CD4-positive, alpha-beta T cell treated with Interleukin-17A for 1 hour (primary cell): ENCODE measurements at places on chromosomes 11 and 22.

DNA sequence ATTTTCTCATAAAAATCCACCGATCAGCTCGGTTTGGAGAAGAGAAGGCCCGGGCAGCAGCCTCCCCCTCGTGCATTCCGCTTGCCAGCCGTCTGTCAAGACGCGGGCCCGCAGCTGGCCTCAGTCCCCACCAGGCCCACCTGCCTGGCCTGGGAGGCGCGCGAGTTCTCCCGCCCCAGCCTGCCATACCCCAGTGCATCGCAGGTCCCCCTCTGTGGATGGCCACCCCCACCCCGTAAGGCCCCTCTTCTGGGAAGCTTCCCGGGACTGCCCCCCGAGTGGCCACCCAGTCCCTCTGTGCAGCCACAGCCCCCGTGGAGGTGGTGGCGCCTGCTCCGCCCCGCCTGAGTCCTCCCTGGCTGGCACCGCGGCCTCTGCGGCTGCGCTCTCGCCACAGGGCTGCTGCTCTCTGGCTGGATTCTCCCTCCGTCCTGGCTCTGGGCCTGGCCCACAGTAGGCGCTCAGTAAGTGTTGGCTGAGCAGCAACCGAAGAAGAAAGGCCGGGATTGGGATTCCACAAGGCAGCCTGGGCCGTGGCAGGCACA lies 74.0 kb upstream of the TCF20 start:
- DNase-seq, result no peak

DNA sequence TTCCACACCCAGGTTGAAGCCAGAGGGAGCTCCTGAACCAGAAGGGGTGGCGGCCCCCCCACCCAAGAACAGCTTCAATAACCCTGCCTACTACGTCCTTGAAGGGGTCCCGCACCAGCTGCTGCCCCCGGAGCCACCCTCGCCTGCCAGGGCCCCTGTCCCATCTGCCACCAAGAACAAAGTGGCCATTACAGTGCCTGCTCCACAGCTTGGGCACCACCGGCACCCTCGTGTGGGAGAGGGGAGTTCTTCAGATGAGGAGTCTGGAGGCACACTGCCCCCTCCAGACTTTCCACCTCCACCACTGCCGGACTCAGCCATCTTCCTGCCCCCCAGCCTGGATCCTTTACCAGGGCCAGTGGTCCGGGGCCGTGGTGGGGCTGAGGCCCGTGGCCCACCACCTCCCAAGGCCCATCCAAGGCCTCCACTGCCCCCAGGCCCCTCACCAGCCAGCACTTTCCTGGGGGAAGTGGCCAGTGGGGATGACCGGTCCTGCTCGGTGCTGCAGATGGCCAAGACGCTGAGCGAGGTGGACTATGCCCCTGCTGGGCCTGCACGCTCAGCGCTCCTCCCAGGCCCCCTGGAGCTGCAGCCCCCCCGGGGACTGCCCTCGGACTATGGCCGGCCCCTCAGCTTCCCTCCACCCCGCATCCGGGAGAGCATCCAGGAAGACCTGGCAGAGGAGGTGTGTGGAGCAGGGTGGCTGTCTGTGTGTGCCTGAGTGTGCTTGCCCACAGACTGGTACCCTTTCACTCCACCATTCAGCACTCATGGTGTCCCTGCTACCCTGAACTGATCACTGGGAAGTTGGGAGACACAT lies 6.7 kb downstream of the PHOX2A start:
- DNase-seq, result no peak

- no peak for DNase-seq
Observed at GRCh38 chr11:86591631-86592030, 80.8 kb downstream of the ME3 start.

DNA sequence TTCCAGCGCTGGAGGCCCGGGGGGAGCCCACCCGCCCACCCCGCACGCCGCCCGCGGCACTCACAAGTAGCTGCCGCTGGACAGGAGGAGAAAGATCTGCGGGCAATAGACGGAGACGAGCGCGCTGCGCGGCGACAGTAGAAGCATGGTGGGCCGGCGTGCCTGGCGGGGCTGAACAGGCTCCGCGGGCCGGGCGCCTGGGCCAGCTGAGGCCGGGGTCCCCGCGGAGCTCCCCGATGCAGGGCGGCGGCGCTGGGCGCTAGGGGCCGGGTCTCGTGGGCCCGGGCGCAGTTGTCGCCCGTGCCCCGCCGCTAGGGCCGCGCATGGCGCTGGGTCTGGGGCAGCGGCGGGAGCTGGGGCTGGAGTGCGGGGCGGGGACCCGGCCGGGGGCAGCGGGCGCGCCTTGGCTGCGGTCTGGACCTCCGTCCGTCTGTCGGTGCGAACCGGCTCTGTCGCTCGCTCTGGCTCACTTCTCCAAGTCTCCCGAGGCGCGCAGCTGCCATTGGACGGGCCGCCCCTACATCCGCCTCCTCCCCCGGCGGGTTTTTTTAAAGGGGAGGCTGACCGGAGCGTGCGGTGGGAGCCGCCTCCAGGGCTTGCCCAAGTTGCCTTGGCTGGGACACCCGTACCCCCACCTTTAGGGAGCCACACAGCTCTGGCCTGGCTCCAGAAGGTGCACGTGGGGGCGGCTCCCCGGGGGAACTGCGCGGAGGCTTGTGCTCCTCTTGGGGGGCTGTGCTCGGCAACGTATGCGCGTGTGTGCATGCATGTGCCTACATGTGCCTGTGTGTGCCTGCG lies 4.7 kb downstream of the WNT7B start:
- no peak for DNase-seq

GRCh38 chr22:22824340-22825212 lies 63.0 kb upstream of the IGLL5 start:
- DNase-seq, result no peak

DNA sequence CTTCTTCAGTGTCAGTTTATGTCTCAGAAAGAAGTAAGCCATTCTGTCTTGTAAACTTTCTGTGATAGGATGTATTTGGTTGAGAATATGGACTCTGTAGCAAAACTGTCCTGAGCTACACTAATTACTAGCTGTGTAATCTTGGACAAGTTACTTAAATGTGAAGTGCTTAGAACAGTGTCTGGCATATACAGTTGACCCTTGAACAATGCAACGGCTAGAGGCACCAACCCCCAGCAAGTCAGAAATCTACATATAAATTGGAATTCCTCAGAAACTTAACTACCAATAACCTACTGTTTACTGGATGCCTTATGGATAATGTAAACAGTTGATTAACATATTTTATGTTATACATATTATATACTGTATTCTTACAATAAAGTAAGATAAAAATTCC lies 68.7 kb upstream of the GRK2 start:
- no peak for DNase-seq

DNA sequence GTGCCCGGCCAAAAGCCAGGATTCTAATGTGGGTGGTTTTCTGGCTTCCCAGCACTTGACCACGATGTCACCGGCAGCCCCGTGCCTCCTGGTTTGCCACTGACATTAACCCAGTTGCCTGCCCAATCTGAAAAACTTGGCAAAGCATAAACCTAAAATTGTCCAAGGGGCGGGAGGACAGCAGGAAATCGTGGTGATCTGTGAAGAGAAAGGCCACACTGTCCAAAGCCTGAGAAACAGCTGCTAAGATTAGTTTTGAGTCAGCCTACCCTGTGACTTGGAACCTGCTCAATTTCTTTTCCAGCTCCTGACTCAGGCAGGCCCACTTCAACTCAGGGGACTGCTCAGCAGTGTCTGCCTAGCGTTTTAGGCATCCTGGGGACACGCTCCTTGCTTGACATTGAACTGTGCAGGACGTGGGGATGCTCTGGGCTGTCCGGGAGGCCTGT lies 8.2 kb upstream of the F2 start:
- DNase-seq, result no peak

GRCh38 chr11:30377347-30377746 lies 54.4 kb downstream of the ARL14EP start:
- no peak for DNase-seq

GRCh38 chr11:94457118-94458029 lies 36.3 kb downstream of the MRE11 start:
- DNase-seq, result no peak

- no peak for DNase-seq
Observed at GRCh38 chr11:13009921-13010748, 1.0 kb downstream of the RASSF10 start.

- no peak for DNase-seq
Observed at GRCh38 chr22:19974935-19975706, 33.5 kb upstream of the TXNRD2 start.

DNA sequence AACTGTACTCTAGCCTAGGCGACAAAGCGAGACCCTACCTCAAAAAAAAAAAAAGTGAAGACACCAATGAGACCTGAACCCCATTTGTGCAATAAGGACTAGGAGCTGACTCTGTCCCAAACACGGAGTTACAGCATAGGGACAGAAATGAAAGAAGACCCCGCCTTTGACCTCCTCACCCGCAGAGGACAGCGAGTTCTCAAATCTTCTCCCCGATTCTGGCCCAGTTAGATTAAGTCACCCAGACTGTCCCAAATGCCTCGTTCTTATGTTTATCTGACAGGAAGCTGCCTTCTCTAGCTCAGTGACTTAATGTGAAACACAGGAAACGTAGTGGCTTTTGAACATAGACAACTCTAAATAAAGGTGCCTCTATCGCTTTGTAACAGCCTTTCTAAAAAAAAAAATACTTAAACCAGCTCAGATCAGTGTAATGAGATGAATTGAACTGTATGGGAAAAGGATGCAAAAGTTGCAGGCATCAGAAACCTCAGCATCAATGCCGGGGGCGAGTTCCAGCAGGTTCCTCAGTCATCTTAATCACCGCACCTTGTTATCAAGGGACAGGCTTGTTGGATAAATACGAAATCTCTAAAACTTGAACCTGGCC lies 10.6 kb downstream of the MYH9 start:
- peak; percentile 88 for DNase-seq

- no peak for DNase-seq
Observed at GRCh38 chr22:28223826-28224225, 304.8 kb upstream of the PITPNB start.

GRCh38 chr22:20102203-20102780 lies 13.6 kb upstream of the RANBP1 start:
- no peak for DNase-seq

DNA sequence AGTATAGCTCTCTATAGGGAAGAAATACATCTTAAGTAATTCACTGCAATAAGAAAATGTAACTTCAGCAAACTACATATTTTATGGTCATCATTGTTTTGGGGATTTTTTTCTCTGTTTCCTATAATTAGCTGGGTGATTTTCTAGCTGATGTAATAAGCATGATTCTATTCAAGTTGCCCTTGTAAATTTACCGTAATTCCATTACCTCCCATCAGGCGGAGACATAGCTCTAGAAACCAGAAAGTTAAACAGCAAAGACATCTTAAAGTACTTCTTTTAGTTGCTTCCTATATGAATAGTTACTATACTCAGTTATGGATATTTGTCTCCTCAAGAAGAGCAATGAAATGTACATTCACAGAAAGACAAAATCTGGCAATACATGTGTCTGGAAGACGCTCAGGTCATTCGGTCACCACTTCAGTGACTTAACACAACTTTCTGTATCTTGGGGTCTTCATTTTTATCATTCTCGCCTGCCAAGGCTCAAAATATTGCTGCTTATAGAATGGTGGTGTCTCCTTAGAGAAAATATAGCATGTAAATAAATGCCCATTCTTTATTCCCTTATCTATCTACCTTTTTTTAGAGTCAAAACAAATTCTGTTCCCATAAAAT lies 239.9 kb upstream of the ZC3H12C start:
- DNase-seq, result peak; percentile 8

- no peak for DNase-seq
Observed at GRCh38 chr22:23542933-23543332, 37.2 kb downstream of the IGLL1 start.

DNA sequence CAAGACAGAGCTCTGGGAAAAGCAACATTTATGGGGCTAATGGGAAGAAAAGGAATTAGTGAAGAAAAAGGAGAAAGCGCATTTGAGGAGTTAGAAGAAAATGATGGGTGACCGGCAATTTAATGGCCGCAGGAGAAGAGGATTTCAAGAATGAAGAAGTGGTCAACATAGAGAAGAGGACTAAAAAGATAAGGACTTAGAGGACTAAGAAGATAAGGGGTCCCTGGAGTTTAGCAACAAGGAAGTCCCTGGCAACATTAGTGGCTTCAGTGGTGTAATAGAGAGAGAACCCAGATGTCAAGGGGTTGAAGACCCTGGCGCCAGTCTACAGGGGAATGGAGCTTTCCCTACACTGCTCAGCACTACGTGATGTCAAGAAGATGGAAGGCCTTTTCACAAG lies 32.3 kb downstream of the WEE1 start:
- DNase-seq, result no peak

DNA sequence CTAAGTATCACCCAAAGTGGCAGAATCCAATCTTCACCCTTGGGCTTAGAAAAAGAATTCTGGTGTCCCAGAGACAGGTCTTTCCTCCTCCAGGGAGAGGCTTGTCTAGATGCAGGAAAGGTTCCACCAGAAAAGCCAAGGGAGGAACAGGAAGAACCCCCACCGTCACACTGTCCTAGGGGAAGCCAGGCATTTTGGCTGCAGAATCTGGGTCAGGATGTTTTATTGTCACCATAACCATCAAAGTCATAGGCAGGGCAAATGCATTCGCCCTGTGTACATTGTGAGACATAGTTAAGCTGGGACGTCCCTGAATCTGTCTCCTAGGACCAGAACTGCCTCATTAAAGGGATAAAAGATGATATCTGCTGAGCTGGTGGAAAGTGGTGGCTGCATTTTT lies 590.5 kb downstream of the OPCML start:
- no peak for DNase-seq

- DNase-seq, result no peak
Observed at GRCh38 chr11:125623064-125623463, 1.9 kb upstream of the CHEK1 start.

DNA sequence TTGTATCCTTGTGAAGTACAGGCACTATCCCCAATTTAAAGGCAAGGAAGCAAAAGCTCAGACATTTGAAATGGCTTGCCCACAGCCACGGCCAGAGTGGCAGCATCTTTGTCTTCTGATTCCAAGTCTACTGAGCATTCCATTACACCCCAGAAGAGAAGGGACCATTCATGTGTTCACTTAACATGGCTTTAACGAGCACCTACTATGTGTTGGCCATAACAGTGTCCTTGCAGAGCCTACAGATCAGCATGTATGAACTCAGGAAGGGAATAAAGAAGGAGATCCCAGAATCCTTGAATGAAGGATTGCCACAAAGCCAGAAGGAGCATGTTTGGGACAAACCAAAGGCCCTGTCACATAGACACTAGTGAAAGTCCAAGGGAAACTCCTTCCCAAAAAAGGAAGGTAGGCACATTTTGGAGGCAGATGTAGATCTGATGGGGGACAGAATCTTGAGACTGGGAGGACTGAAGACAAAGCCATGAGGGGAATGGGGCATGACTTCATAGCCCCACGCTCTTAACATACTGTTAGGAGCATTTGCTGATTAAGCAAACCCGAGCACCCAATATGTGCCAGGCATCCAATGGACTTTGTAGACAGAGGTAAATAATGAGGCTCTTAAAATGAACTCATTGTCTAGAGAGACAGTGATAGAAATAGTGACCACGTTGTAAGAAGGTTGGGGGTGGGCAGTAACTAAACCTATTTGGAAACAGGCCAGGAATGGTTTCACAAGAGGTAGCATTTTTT lies 54.9 kb downstream of the P4HA3 start:
- DNase-seq, result no peak
